ENCODE measurements at places on chromosomes 16 and 17. TPM values are rescaled to one million over a fixed set of nuclear protein-coding genes. Genes with fewer than 3 reads are reported as not detected.

KRT25 gene
- not detected for total RNA-seq

KRTAP2-1 gene
- not detected for total RNA-seq

KATNIP gene
- 11.5 TPM for total RNA-seq

NUFIP2 gene
- total RNA-seq = 56.4 TPM

TK1 gene
- total RNA-seq = 175 TPM

PPM1E gene
- not detected for total RNA-seq

SPATA32 gene
- 0.63 TPM for total RNA-seq

CAPNS2 gene
- total RNA-seq = not detected

DNA sequence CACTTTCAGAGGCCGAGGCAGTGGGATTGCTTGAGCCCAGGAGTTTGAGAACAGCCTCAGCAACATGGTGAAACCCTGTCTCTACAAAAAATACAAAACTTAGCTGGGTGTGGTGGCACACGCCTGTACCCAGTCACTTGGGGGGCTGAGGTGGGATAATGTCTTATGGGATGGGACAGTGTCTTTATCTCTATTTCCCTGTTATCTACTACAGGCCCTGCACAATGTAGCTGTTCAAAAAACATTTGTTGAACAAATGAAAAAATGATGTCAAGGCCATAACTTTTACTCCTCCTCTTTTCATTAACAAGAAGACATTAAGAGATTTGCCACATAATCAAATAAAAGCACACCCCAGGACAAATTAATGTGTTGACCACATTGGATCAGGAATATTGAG, 13.8 kb downstream of the TUBG1 start:
- no peak for DNase-seq

DNA sequence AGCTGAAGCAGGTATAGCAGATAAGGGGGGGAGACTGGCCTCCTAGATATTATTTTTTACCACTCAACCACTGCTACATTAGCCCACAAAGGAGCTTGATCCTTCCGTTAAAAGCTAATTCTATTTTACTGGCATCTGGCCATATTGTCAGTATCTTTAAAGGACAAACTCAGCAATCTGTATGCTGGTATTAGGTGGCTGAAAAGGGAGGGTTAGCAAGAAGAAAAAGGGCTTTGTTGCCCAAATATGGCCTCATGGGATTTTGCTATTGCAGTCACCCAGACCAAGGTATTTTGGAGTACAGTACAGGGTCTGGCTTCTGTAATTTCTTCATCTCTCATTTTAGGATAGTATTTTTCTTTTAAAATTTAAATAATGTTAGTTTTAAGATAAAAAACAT, 14.4 kb downstream of the RFWD3 start:
- DNase-seq = no peak

DNA sequence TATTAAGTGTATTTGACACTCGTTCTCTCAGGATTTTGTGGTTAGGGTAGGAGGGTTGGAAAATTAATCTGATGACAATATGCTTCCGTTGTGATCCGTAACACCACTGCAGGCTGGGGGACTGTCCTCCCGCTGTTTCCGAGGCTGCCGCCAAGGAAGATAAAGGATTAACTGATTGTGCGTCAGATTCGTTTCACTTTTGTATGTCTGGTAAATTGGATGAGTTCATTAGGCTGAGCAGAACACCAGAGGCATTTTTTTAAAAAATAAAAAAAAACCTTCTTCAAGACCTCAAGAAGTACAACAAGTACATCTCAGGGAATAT, 486.7 kb upstream of the SALL1 start:
- DNase-seq = no peak

DNA sequence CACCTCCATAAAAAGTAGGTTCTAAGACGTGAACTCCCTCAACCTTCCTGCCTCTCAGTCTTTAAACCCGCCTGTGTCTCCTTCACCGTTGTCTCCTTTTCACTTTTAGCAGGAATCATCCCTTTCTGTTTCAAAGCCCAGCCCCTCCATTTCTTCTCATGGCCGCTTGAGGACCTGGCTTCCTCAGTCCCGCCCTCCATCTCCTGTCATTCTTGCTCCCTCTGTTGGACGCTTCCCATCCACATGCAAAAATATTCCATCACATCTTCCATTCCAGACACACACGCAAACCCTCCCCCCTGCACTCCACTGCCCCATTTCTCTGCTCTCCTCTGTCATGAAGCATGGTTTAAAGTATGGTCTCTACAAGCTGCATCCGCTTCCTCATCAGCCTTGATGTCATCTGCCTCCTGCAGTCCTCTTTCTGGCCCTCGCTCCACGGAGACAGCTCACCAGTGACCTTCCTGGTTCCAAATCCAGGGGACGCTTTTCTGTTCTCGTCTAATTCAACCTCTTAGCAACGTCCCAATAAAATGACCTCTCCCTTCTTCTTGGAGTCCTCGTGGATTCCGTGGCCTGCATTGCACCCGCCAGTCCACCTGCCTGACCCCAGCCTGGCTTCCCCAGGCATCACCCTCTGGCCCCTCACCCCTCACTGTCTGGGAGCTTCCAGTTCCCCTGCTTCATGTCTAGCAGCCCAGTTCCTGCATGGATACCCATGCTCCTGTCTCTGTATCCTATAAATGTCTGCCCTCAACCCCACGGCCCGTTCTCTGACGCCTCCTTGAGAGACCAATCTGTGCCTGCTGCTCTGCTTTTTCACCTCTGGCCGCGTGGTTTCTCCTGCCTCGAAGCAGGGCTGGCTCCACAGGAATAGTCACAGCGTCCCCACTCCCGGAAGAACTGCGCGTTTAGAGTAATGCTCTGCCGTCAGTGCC, 26.2 kb downstream of the ANKRD40 start:
- no peak for DNase-seq

GRCh38 chr17:63543822-63544420, 6.4 kb upstream of the DCAF7 start:
- no peak for DNase-seq

DNA sequence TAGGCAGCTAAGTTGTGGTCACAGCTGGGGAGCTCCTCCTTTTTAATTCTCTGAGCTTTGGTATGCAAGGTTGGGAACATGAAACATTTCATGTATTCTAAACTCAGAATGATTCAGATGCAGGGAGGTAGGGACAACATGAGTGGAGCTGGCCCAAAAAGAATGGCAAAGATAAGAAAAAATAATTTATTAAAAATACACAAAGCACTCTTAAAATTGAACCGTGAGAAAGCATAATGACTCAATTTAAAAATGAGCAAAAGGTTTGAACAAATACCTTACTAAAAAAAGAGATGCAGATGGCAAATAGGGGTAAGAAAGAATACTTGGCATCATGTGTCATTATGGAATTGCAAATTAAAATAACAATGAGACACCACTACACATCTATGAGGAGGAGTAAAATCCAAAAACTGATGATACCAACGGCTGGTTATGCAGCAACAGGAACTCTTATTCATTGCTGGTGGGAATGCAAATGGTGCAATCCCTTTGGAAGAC, 175.6 kb upstream of the IRX3 start:
- DNase-seq = no peak

GRCh38 chr17:5943232-5943631, 126.9 kb upstream of the WSCD1 start:
- no peak for DNase-seq

DNA sequence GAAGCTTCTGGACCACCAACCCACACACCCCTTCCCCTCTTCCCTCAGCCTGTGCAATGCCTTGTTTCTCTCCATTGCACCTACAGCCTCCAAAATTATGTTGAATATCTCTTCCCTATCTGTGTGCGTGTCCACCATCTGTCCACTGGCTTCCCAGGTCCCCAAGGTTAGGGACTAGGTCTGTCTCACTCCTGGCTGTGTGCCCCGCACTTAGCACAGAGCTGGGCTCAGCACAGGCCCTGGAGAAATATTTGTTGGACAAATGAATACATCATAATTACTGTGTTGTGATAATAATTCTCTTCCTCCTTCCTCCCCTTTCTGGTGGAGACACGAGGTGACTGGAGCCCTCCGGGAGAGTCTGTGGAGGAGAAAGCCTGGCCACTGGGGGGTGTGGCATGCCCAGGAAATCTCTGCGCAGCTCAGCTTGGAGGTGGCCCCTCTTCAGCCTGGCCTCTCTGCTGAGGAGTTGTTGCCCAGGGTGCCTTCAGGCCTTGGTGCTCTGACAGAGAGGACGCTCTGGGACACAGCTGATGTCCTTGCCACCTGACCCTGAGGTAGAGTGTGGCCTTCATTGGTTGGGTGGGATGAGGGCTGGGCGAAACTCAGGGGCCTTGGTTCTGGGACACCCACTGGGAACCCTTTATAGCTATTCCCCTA, 3.3 kb upstream of the BRD7 start:
- peak; percentile 18 for DNase-seq

DNA sequence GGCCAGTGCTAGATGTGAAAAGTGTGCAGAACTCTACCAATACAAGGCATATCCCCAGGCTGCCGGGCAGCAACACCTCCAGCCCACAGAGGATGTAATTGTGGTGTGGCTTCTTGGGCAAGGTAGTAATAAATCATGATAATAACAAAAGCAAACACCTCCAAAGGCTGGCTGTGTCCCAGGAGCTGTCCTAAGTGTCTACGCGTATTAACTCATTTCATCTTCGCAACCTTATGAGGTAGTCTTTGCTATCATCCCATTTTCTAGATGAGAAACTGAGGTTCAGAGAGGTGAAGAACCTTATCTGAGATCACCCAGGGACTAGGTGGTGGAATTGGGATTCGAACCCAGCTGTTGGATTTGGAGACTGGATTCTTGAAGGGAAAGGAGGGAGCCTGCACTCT, 5.3 kb downstream of the PDK2 start:
- no peak for DNase-seq

- DNase-seq = no peak
These were observed 426.7 kb upstream of the CDH8 start for GRCh38 chr16:62462971-62463370.

DNA sequence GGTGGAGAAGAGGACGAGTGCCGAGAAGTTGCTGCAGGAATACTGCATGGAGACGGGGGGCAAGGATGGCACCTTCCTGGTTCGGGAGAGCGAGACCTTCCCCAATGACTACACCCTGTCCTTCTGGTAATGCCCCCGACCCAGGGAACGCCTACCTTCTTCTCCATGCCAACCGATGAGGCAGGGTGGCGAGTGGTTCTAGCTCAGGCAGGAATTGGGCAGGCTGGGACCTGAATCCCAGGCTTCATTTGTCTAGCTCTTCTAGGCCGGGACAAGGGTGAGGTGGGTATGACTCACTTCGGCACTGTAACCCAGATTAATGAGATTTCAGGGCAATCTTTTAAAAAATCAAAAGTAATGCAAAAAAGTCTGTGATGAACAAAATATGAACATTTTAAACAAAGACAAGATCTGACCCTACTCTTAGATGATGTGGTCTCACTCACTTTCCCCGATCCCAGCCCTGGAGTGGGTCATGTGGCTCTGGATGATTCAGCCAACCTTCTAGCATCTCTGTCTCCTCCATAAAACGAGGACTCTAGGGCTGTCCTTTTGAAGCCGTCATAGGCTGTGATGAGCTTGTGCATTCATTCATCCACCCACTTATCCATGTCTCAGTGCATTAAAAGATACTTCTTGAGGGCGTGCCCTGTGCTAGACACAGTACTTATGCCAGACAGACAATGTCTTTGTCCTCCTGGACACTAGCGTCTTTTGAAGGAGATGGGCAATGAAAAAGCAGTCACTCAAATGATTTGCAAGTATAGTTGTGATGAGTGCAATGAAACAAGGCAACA, 102.6 kb downstream of the SDR42E1 start:
- no peak for DNase-seq

DNA sequence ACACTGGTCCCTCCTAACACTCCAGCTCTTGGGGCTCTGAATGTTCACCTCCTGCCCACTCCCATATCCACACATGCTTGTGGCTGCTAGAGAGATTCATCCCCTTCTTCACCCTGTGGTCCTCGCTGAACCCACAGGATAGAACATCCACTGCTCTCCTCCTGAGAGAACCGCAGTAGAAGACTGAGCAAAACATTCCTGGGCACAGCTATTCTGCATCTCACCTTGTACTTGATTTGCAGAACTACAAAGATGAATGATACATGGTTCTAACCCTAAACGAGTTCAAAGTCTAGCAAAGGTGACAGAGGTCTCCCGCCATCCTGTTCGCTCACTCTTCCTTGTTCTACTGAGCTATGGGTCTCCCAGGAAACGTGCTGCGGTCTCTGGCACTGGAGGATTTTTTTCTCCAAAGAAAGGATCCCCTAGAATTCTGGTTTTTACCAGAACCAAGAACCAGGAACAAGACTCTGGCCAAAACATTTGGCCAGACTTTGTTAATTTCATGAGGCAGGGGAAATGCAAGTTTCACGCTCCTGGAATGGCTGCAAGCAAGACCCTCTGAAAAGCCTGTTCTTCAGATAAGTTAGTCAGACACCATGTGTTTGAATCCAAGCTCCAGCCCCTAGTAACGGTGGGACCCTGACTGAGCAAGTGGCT, 39.5 kb downstream of the TMEM114 start:
- DNase-seq = no peak

DNA sequence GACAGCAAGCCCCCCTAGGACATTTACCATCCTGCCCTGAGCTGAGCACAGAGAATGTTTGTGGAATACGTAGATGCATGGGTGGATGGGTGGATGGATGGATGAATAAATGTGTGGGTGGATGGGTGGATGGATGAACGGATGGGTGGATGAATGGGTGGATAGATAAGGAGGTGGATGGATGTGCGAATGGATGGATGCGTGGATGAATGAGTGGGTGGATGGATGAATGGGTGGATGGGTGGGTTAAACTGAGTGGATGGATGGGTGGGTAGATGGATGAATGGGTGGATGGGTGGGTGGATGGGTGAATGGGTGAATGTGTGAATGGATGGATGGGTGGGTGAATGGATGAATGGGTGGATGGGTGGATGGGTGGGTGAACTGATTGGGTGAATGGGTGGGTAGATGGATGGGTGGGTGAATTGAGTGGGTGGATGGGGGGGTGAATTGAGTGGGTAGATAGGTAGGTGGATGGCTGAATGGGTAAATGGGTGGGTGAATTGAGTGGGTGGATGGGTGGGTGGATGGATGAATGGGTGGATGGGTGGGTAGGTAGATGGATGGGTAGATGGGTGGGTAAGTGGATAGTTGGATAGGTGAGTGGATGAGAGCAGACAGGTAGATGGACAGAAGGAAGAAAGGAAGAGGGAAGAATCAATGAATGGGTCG, 5.2 kb downstream of the TMC6 start:
- no peak for DNase-seq

Measured in activated CD8-positive, alpha-beta T cell treated with anti-CD3 and anti-CD28 coated beads for 36 hours (primary cell).